Left renal pelvis (tissue), 4 donors: ENCODE measurements at places on chromosomes 5 and 9.

GRCh38 chr5:169938439-169938838, 41.9 kb downstream of the INSYN2B start:
- DNase-seq = no peak

DNA sequence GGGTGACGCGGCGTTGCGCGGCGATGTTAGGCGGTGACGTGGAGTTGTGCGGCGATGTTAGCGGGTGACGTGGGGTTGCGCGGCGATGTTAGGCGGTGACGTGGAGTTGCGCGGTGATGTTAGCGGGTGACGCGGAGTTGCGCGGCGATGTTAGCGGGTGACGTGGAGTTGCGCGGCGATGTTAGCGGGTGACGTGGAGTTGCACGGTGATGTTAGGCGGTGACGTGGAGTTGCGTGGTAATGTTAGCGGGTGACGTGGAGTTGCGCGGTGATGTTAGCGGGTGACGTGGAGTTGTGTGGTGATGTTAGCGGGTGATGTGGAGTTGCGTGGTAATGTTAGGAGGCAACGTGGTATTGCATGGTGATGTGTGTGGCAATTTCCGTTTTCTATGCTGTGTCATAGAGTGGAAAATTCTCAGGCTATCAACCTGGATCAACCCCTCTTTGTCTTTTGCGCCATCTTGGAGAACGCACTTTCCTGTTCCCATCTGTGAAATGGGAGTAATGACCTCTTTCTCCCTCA, 76.0 kb downstream of the ANKRD33B start:
- DNase-seq = no peak

DNA sequence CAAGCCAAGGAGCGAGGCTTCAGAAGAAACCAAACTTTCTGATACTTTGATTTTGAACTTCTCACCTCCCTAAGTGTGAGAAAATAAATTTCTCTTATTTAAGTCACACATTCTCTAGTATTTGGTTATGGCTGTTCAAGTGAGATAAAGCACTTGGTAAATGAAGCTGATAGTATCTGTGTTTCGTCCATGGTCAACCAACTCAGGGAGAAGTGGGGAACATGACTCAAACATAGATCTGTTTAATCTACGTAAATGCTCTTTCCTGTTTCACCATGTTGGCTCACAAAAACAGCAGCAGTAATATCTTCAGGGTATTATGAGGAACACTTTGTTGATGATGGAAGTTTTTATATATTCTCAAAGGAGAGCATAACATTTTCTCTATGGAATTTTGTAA, 2167.2 kb upstream of the C9orf72 start:
- DNase-seq = no peak

- DNase-seq = no peak
Observed at GRCh38 chr5:151115272-151115905, 34.6 kb upstream of the TNIP1 start.

DNA sequence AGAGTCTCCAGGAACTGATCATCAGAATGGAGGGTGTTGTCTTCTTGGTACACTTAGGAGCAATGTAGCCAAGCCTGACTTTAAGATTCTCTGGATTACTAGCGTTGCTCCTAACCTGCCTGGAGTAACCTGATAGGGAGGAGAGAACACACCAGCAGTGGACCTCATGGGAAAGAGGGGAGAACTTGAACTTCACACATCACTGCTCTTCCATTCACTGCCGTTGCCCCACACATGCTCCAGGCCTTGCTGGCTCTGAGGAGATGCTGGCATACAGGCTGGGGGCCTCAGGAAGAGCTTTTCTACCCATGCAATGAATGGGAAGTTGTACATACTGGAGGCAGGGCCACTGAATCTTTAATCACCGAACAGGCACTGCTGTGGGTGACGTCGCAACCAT, 60.3 kb upstream of the ADAMTS16 start:
- DNase-seq = no peak

- DNase-seq = no peak
Observed at GRCh38 chr5:174849426-174849825, 125.0 kb downstream of the MSX2 start.
